Uterus (tissue), 4 donors: ENCODE measurements at places on chromosomes 16 and 17.

- no peak for DNase-seq
Observed at GRCh38 chr17:6195123-6195522, 124.9 kb downstream of the WSCD1 start.

DNA sequence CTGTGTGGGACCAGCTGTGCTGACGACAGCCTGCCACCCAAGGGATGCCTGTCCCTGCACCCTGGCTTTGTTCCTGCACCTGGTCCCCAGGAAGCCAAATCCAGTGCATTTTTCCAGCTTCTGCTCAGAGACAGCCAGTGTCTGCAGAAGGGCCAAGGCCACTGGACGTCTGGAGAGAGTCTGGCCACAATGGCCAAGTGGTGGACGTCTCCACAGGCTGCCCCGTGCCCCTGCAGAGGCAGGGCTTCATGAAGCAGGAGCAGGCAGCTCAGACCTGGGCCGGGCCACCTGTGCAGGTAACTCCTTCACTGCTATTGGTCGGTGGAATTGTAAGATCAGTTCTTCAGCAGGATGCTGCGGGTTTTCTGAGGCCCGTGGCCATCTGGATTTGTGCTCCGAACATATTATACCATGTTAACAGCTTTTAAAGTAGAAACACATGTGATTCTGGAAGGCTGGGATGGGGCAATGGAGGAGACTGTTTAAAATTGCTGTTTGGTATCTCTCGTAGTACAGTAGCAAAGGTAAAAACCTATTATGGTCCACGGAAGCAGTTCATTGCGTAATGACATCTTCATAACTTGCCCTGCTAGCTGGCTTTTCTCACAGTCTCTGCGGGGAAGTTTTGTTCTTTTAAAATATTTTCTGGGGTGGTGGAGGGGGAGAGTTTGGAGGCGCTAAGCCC is 185.3 kb downstream of the CCDC182 start:
- DNase-seq: no peak

GRCh38 chr16:48971571-48972077 is 310.0 kb downstream of the CBLN1 start:
- DNase-seq: peak; percentile 32

- DNase-seq: no peak
Observed at GRCh38 chr17:27456681-27457359, 572 bp downstream of the KSR1 start.

DNA sequence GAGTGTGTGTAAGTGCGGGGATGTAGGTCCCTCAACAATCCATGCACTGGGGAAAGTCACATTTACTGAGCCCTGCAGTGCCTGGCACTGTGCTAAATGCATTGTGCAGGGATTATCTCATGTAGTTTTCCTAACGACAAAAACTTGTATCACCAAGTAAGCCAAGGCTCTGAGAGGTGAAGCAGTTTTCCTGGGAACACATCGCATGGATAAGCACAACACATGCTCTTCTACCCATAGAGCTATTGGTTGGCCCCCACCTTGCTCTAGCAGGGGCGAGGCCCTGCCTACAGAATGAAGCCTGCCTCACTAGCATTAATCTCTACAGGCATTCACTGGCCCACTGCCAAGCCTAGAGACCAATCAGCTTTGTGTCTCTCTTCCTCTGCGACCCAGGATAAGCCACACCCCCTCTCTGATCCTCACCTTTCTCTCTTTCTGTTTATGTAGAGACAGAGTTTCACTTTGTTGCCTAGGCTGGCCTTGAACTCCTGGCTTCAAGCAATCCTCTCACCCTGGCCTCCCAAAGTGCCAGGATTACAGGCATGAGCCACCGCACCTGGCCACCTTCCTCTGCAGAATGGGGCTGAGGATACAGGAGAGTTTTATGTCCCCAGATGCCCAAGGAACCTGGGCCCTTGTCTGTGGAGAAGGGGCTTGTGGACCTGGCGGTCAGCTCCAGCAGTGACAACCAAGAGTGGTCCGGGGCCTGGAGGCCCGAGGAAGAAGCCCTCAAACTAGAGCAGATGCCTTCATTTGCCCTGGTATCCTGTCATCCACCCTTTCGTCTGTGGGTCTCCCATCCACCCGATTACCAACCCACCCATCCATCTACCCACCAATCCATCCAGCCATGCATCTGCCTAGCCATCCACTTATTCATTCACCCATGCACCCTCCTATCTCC is 12.8 kb downstream of the CDH16 start:
- no peak for DNase-seq

GRCh38 chr16:2974319-2975056 is 5.3 kb downstream of the PAQR4 start:
- DNase-seq: no peak

DNA sequence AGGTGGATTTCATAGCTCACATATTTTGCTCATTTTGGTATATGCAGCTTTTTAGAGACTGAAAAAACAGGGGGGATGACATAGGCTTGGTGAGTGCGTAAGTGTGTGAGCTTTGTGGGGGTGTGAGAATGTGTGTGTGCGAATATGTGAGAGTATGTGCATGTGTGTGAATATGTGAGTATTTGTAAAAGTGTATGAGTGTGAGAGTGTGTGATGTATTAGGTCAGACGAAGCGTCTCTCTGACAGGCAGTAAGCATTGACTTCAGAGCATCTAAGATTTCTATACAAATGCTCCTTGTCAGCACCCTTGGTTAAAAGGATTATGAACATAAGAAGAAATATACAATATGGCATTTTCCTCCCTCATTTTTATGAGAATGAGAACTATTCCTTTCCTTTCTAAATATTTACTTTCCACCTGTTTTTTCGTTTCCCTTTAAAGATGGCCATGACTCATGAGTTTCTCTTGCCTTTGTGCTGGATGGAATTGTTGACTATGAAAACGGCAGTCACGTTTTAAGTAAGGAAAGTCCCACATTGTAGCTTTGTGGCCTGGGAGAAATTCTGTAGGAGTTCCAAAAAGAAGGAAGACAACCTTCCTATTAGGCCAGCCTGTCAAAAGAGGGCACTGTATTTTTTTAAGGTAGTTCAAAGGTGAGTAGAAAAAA is 276.4 kb downstream of the FOXL1 start:
- DNase-seq: no peak

- DNase-seq: no peak
Observed at GRCh38 chr17:6408735-6409134, 26.2 kb downstream of the AIPL1 start.

DNA sequence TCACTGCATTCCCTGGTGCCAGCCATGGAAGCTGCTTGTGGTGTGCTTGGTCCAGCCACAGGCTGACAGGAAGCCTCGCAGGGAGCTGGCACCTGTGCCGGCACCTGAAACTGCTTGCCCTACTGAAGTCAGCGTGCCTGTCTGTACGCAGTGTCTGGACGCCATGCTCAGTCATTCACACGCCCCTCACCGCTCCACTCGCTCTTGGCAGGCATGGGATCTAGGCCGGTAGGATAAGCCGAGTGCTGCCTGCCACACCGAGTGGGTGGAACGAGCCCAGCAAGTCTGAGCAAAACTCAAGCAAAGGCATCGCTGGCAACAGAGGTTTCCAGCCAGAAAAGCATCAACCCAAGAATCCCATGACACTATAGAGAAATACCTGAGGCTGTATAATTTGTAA is 350.6 kb downstream of the CDH11 start:
- DNase-seq: no peak

DNA sequence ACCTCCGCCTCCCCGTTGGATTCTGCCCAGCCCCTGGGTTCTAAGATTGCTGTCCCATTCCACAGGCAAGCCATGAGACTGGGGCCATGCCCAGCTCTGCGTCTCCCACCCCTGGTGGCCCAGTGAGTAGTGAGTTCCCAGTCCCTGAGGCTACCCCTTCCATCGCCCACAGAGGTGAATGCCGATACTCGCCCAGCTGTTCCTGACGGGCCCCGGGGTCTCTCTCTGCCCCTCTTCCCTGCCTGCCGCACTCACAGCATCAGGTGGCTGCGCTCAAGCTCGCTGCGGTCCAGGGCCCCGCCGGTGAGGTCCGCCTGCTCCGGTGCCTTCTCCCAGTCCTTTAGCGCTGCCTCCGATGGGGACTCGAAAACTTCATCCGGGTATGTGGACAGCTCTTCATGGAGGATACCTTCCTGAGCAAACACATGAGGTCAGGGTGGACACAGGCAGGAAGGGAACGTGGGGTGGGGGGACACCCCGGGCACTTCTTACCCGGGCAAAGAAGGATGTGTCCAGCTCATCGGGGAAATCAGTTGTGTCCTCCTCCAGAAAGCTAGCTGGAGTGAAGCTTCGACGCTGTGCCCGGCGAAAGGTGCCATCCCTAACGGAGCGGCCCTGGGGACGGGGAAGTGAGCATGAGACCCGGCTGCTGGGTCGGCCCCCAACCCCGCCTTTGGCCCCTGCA is 8.8 kb downstream of the SNRNP25 start:
- DNase-seq: no peak

- no peak for DNase-seq
Observed at GRCh38 chr17:51500454-51500853, 240.1 kb downstream of the UTP18 start.
